Naive thymus-derived CD8-positive, alpha-beta T cell (primary cell): ENCODE measurements at places on chromosomes 12 and 14.

- DNase-seq, result no peak
Measured at GRCh38 chr14:95355422-95355821, 35.7 kb upstream of the CLMN start.

GRCh38 chr12:1588575-1588947, 5.8 kb downstream of the FBXL14 start:
- no peak for DNase-seq

DNA sequence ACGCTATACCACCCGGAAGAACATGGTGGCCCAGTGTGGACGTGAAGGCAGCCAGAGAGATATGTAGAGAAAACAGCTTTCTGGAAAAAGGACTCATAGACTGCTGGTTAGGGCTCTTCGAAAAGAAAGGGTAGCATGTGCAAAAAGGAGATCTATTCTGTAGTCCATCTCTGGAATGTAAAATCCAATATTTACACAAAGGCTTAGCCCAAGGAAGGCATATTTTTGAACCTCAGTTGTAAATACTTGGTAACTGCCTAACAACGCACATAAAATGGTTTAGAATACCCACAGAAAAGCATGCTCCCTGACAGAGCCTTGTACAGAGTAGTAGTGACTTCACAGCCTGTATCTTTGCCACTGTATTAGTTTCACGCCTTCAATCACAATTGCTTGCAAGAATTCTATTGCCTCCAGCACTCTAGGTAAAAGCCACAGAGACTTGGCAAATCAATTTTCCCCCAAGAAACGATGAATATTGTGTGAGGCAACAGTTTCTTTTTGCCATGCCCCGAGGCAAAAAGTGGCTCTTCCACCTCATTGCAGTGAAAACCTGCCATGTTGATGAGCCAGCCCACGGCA, 59.2 kb downstream of the TRIM9 start:
- no peak for DNase-seq

DNA sequence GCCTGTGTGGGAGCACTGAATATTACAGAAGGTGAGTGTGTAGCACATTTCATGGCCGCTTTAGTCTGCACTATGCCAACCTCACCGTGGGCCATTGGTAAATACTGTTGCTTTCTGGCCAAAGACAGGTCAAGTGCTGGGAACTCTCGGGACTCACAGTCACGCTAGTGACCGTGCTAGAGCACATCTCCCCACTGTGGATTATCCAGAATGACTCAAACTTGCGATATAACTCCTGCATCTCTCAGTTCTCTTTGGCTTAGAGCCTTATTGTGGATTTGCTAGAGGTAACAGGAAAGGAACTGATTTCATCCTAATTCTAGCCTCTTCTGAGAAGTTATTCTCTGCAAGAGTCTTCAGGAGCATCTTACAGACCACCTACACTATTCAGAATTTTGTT, 86.5 kb downstream of the DAD1 start:
- no peak for DNase-seq

- no peak for DNase-seq
Measured at GRCh38 chr14:39302124-39302810, 68.6 kb downstream of the MIA2 start.

DNA sequence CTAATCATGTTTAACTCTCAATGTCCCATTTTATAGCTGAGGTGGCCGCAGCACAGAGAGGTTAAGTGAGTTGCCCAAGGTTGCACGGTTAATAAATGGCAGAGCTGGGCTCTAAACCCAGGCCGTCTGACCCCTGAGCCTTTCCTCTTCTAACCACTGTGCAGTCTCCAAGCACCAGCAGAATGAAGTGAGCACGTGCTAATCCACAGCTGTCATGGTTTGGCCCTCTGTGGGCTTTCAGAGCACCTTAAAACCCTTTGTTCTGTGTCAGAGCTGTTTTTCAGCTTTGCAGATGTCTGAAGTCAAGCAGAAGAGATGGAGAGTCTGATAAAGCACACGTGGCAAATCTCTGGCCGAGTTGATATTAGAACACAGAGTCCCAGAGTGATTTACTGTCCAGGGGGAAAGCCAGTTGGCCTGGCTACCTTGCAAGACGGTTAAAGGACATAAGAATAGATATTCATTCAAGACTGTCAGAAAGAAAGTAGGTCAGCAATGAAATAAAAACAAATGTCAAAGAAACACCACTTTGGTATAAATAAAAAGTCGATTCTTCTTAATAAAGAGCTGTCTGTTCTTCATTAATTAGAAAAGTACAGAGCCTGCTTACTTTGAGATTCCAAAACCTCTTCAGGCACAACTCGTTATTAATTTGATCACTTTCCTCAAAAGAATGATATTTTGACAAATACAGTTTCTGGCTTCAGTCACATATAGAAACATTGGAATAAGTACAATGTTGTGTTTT, 107.3 kb downstream of the CRADD start:
- peak; percentile 19 for DNase-seq

DNA sequence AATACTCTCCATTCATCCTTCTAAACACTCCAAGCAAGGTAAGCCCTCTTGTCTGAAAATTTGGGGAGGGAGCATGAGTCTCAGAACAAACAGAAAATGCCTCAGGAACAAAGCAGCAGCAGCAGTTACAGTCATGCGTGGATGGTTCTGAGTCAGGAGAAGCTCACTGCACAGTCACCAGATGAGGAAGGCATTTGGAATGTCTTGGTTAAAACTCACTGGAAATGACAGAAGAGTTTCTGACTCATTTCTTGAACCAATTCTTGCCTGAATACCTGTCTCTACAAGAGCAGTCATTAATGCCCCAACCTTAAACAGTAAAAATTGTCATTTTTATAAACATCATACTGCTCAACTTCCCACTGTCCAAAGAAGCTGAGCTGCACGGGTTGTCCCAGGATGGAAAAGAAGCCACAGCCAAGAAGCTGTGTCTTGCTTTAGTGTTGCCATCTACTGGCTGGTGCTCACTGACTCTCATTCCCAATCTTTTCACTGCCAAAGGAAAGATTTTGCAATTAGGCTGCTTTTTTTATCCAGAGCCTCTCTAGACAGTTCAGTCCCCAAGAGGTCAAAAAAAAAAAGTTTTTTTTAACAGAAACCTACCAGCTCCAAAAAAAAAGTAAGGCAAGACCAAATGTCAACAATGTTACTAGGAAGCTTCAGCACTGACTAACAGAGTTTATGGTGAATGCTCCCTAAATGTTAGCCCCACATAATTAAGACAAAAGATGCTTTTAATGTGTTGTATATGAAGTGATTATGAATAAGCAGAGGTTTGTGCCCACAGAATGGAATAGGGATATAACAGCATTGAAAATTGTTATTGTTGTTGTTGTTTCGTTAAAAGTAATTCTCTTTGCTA, 40.4 kb downstream of the KICS2 start:
- DNase-seq, result no peak

GRCh38 chr12:121003650-121004049, 12.6 kb downstream of the C12orf43 start:
- DNase-seq, result no peak

DNA sequence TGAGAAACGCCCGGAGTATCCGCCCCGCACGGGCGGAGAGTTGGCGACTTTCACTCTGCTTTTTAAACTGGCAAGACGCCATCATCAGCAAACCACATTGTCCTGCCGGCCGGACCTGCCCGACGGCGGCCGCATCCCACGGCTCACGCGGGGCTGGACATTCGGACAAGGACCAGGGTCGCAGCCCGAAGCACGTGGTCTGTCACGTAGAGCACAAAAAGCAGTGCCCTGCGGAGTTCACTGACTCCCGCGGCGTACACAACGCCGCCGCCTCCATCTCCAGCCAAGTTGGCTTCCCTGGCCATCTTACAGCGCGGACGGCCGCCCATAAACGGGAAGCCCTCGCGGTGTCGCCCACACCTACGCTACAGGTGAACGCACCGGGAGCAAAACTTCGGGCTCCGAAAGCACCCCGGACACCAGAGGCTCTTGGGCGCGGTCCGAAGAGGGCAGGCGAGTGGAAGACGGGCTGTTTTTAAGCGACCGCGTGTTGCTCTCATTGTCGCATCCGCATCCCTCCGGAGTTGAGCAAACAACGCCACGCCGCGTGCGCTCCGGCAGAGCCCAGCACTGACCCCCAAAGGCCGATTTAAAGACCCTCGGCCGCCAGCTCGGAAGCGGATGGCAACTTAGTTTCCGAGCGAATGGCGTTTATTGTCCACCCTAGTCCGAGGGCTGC, 966 bp downstream of the SINHCAF start:
- peak; percentile 17 for DNase-seq

DNA sequence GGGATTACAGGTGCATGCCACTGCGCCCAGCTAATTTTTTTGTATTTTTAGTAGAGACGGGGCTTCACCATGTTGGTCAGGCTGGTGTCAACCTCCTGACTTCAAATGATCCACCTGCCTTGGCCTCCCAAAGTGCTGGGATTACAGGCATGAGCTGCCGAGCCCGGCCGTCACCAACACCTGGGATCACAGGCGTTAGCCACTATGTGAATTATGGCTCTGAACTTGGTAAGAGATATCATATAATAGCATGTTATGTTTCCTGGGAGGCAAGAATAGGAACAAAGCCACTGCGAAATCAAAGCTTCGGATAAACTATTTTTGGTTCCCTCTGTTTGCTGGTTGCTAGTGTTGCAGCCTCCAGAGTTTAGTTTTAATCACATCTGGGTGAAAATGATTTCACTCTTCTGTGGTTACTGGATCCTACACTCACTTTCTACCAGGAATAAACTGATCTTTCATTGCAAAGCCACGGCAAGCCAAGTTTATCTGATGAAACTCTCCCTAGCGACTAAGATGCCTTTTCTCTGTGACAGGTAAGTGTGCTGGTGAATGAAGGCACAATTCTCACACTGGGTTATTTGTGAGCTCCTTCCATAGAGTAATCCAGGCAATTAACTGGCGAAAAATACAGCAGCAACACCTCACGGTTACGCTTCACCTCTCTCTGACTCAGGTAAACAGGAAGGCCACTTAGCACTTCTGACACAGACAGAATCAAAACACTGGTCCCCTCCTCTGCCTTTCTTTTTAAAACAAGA, 16.7 kb downstream of the SNRNP35 start:
- DNase-seq, result no peak

DNA sequence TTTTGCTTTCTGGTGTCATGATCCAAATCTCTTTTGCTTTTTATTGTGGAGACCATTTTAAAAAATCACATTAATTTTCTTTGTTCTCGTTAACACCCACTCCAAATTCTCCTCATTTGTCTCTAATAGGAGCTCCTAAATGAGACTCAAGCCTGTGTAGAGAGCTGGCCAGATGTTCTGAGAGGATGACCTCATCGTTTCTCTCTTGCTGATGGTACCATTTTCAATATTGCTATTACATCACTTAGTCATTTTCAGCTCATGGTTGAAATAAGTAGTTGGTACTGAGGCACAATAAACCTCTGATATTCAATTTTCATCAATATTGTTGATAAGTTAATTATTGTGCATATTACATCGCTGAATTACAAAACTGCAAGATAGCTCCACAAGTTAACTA, 31.5 kb downstream of the SPTB start:
- DNase-seq, result no peak

- DNase-seq, result no peak
Measured at GRCh38 chr14:29918981-29919380, 8.7 kb downstream of the PRKD1 start.

DNA sequence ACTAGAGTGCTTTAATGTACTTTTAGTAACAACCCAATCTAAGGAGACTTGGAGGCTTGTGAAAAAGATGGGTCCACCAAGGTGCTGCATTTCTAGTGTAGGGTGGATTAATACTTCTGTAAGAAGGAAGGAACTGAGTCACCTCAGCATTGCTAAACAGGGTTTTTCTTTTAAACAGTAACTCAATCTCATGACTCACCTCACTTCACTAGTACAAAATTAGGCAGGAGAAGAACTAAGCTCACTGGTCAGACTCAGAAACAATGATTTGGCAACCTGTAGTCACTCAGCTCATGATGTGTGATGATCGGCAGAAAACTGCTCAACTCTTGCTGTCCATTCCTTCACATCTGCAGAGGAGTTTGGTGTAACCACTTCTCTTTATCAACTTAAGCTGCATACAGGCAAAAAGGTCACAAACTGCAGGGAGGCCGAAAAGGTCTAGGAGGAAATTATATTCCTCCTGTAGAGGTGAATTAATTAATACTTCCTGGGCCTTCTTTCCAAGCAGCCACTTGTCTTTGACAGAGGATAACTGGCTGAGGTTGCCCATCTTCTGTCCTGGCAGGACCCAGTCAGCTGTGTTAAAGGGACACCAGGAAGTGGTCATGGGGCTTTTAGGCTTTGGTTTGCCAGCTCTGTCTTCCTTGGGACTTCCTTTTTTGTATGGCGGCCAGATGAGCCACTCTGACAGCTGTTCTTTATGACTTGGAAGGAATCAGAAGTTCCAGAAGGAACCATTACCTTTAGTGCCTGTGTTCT, 466.9 kb downstream of the FUT8 start:
- DNase-seq, result no peak

- no peak for DNase-seq
Measured at GRCh38 chr14:91371011-91371989, 46.3 kb downstream of the CCDC88C start.

- no peak for DNase-seq
Measured at GRCh38 chr12:98329589-98329988, 185.8 kb upstream of the TMPO start.
